ENCODE measurements at places on chromosomes 3 and 15.
A peak's percentile ranks its signal among the peaks of the same experiment; 100 is the strongest.

DNA sequence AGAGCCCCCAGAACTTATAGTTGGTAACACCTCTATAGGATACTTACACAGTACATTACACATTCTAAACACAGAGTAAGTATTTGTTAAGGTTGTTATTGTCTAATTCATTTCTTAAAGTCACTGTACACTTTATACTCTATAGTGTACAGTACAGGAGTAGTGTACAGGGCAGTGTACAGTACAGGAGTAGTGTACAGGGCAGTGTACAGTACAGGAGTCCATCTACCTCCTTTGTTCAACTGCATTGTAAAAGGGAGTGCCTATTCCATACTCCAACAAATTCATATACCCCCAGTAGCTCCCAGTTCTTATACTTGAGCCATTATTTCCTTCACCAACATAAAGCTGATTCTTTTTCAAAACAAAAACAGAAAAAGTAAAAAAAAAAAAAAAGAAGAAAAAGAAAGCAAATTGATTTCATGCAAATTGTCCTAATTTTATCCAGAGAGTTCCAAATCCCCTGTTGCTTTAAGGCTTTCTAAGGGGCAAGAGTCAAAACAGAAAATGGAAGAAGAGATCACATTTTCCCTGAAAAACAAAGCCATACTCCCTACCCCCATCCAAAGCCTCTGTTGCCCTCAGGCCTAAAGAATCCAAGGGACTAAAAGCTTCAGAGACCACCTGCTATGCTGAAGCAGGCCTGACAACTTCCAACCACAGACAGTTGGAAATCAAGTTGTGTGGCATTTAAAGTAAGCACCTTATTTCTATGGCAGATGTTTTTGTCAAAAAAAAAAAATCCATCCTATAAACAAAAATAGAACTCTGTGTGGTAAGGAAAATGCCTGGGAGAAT lies 125.6 kb downstream of the PLCH1 start:
- DNase-seq = no peak

DNA sequence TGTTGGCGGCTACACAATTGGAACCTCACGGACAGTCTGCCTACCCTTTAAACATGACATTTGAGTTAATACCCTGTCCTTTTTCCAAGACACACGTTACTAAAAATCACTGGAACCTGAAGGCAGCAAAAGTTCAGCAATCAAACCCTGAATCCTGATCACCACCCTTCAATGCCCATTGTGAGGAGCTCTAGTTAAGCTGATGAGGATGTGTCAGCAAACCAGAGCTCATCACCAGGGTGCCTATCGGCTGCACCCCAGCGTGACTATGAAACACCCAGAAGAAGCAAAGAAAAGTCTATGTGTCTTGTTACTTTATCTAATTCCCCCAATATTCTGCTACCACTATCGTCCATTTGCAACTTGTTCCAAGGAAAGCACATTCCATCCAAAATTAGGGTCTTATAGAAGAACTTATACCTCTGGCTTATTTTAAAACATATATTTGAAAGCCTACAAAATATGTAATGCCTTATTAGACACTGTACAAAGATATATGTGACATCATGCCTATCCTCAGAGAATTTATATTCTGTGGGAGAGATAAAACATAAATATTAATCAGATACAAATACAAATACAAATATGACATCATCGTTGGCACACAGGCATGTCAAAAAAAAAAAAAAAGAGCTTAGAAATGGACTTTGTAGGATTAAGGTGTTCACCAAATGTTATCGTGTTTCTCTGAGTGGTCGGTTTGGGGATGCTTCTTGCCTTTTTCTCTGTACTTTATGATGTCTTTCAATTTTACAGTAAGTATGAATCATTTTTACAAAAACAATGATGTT lies 219.7 kb upstream of the SETMAR start:
- DNase-seq = no peak

GRCh38 chr3:150490277-150490986 lies 55.9 kb downstream of the SERP1 start:
- no peak for DNase-seq

DNA sequence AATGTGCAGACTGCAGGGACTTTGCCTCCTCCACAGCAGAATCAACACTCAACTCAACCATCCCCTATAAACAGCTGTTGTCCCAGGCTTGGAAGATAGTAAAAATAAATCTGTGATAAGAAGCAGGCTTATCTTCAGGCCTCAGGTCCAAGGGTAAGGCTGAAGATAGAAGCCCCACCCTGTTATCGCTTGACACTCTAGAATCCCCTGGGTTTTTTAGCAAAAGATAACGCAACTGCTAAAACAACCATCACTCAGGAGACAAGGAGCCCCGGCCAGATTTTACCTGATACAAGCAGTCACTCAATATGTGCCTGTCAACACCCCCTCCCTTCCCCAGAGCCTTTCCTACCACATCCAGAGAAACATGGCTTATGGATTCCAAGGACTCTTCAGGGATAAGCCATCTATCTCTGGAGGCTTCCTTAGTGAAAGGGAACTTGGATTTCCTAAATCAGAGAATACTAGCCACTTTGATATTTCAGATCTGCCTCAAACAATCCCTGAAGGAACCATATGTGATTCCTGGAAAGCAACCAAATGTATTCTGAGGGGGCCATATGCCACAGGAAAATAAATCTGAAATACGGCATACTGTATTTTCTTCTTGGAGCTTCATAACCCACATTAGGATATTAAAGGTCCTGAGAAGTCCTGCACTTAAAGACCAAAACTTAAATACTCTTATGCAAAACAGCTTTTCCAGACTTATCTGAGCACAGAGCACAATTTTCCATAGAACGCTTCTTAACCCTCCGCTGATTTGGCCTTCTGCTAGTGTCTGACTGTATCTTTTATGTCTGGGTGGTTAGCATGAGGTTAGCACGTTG lies 60.4 kb downstream of the LYZL4 start:
- no peak for DNase-seq

GRCh38 chr3:150106740-150107428 lies 136.2 kb upstream of the PFN2 start:
- peak; percentile 95 for DNase-seq

DNA sequence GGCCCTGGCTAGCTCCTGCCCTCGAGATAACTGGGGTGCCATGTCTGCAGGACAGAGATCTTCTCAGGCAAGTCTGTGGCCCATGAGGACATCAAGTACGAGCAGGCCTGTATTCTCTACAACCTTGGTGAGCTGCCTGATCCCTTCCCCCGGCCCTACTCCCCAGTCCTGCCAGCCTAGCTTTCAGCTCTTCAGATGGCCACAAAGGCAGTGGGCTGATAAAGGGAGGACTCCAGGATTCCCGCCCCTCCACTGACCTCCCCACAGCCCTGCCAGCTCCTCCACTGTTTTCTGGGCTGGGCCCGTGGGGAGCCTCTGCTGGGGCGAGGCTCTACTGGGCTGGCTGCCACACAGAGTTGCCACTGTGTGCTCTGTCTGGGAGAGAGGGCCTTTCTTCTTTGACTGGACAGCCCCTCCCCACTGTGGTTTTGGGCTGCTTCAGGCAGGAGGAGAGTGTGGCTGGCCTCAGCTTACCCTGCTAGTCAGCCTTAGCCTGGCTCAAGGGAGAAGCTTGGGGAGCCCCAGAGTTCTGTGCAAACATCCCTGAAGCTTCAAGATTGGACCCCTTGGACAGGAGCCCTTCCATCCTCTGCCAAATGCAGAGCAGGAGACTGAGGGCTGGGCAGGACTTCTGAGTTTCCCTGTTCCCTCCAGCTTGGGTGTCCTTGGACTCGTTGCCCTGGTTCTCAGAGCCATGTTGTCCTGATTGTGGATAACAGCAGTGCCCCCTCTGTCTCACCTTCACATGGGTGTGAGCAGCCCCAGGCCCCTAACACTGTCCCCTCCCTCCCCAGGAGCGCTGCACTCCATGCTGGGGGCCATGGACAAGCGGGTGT lies 24.4 kb downstream of the PTPN23 start:
- DNase-seq = peak; percentile 16

GRCh38 chr15:33026614-33027013 lies 167.9 kb downstream of the FMN1 start:
- DNase-seq = no peak

DNA sequence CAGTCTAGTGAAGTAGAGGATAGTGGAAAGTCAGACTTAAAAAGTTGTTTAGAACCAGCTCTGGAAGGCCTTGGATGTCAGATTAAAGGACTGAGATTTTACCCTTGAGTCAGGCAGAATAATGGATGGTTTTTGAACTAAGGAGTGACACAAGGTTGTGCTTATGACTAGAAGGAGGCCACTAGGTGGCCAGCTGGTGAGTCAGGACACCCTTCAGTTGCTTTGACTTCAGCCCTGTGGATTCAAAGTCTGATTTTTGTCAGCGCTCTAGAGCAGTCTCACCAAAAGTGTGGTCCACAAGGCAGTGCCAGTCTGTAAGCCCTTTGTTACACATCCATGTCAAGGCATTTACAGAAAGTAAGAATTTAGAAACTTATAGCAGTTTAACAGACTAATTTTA lies 3.8 kb upstream of the GABPB1 start:
- DNase-seq = peak; percentile 17

DNA sequence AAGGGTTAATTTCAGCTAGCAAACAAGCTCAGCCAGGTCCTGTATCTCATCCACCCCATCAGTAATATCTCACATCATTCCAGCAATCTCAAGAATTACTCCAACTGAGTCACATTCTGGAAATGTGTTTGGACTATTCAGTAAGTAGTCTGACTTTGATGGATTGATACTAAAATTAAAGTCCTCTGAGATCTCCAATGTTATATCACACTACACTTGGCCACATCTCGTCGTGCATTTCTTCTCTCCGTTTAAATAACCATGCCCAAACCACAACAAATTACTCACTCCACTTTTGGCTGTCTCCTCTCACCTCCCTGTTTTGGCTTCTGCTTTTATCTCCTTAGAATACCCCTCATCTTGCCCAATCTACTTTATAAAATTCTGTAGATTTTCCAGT lies 292.2 kb downstream of the PYDC2 start:
- peak; percentile 15 for DNase-seq

DNA sequence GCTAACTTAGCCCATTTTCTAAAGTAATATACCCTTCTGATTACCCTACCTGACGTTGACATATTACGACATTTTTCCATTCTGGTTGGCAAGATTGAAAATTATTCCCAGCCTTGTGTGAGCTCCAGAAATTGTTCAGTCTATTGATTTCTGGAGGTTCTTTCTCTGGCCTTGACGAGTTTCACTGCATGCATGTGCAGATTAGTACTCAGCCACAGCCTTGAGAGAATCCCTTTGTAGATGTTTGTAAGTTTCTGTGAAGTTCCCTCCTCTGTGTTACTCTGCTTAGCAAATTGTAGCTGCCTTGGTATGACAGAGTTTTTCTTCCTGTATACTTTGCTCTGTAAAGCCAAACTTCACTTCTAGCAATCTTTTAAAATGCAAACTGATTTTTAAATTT lies 27.5 kb downstream of the TRIM69 start:
- DNase-seq = no peak

- no peak for DNase-seq
These were observed 143.5 kb downstream of the GADL1 start for GRCh38 chr3:30750967-30751366.

GRCh38 chr15:95604634-95605036 lies 725.9 kb upstream of the NR2F2 start:
- peak; percentile 88 for DNase-seq

DNA sequence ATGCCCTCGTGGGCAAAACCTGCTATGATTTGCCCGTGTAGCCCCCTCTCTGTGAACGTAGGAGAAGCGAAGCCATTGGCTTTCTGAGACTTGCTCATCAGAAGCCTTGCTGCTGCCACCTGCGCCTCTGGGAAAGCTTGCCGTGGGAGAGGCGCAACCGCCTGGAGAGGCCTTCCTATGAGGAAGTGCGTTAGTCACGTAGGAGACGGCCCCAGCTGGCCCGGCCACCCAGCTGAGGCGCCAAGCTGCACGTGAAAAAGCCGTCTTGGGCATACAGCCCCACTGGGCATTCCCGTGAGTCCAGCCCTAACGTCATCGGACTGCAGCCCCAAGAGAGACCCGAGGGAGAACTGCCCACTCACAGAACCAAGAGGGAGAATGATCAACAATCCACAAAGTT lies 49.1 kb upstream of the TJP1 start:
- no peak for DNase-seq

DNA sequence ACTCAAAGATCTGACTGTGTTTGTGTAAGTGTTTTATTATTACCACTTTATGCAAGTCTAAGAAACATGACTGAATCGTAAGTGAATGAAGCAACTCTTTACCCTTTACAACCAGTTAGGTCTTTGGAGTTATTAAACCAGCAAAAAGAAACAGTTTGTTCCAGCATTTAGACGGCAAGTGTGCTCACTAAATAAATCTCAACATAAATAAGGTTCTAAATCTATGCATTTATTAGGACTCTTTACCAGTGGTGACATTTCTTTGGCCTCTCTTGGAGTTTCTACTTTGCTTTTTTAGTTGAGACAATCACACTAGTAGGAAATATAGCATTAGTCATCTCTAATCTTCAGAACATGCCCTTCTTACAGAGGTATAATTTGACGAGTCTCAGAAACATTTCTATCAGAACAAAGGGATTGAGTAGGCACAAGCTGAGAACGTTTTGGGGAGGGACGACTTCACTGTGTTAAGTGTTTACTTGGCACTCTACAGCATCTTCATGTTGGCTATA lies 739.9 kb upstream of the NR2F2 start:
- no peak for DNase-seq

GRCh38 chr15:42152921-42153698 lies 3.3 kb downstream of the PLA2G4F start:
- no peak for DNase-seq

- DNase-seq = no peak
These were observed 38.1 kb upstream of the LDHAL6B start for GRCh38 chr15:59168536-59168935.

GRCh38 chr3:51727500-51727899 lies 20.6 kb downstream of the GRM2 start:
- DNase-seq = no peak

DNA sequence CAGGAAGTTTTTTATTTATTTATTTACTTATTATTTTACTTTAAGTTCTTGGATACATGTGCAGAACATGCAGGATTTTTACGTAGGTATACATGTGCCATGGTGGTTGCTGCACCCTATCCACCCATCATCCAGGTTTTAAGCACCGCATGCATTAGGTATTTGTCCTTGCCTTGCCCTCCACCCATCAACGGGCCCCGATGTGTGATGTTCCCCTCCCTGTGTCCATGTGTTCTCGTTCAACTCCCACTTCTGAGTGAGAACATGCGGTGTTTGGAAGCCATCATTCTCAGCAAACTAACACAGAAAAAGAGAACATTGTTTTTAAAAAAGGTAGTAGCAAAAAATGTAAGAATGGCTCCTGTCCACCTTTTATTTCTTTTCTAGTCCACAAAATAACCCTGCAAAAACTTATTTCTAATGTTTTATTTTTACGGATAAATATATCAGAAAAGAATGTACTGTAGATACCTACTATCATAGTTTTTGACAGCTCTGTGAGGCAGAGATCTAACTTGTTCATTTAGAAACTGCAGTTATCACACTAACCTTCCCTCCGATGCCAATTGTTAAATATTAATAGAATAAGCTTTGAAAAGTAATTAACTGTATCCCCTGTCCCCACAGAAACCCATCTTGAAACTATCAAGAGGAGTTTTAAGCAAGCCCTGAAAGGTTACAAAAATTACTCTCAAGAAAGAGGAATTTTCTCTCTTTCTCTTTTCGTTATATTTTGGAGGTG lies 189.2 kb downstream of the LPP start:
- DNase-seq = no peak
